ENCODE measurements at places on chromosomes 13 and 19.

DNA sequence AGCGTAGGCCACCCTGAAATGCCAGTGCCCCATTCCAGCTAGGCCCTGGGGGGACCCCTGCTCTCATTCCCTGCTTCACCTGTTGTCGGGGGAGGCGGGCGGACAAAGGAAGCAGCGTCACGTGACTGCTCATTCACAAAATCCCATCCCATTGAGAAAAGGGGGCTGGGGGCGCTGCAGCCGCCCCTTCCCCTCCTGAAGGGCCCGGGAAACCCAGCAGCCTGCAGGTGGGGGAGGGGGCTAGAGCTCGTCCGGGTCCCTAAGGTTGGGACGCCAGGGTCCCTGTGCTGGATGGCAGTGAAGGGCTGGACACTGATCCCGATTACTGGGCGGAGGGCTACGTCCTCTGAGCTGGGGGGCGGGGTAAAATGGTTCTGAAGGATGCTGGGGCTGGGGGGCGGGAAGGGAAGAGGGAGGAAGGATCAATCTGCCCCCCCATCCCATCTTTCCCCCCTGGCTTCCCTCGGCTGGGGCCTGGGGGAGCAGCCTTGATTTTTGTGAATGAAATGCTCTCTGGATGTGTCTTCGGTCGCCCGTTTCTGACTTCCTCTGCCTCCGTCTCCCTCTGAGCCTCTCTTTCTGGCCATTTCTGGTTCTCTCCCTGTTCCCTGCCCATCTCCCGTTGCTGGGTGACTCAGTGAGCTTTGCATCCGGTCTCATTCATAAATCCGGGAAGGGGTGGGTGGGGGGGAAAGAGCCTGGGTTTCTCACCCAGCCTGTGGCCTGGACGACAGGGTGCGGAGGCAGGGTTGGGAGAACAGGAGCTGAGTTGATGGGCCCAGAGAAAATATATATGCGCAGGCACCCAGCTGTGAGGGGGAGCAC lies 816 bp downstream of the SPRED3 start:
- H3K27me3 ChIP-seq = no peaks in the 10 kb centered on the region
- peak overlapping the region; percentile 94 for H3K27ac ChIP-seq

GRCh38 chr19:49975051-49975450 lies 14.1 kb upstream of the SIGLEC11 start:
- no peaks in the 10 kb centered on the region for H3K4me1 ChIP-seq
- DNase-seq = no peak
- H3K36me3 ChIP-seq = no peaks in the 10 kb centered on the region
- no peaks in the 10 kb centered on the region for H3K27me3 ChIP-seq
- H3K4me3 ChIP-seq = no peak overlapping the region

DNA sequence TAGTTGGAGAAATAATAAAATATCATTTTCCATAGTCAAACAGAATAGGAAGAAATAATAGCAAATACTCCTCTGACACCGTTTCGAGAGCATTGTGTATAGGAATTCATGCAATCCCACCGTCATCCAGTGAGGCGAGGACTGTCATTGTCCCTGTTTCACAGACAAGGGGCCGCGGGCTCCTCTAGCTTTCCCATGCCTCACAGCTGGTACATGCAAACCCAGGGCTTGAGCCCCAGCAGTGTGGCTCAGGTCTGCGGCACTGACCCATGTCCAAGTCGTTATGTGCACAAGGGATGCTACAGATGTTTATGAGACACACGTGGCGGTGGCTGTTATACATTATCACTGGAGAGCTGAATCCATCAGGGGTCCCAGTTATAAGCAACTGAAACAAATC lies 18.5 kb upstream of the ATP11A start:
- no peaks in the 10 kb centered on the region for H3K4me1 ChIP-seq
- no peak for DNase-seq
- no peak overlapping the region for H3K27ac ChIP-seq
- H3K4me3 ChIP-seq = no peak overlapping the region

- H3K4me1 ChIP-seq = no peaks in the 10 kb centered on the region
- H3K27me3 ChIP-seq = no peaks in the 10 kb centered on the region
- no peak overlapping the region for H3K27ac ChIP-seq
- H3K4me3 ChIP-seq = no peak overlapping the region
- H3K36me3 ChIP-seq = no peaks in the 10 kb centered on the region
- DNase-seq = no peak
Observed at GRCh38 chr13:28991764-28992163, 171.6 kb downstream of the MTUS2 start.

DNA sequence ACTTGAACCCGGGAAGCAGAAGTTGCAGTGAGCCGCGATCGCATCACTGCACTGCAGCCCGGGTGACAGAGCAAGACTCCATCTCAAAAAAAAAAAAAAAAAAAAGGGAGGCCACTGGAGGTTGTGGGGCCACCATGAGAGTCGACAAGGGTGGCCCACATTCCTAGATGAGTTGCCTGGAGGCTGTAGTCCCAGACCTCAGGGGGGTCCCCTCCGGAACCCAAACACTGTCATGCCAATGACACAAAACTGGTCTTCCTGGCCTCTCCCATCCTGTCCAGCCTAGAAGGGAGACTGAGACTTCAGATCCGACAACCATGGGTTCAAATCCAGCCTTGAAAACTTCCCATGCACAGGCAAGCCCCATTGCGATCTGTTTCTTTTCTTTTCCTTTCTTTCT lies 14.7 kb downstream of the SPC24 start:
- H3K27ac ChIP-seq = no peak overlapping the region
- H3K4me1 ChIP-seq = peaks cover 42% of the 10 kb centered on the region
- H3K36me3 ChIP-seq = peaks cover 2% of the 10 kb centered on the region

- no peak overlapping the region for H3K4me3 ChIP-seq
- peak overlapping the region; percentile 54 for H3K27ac ChIP-seq
- DNase-seq = peak; percentile 58
- no peaks in the 10 kb centered on the region for H3K27me3 ChIP-seq
- peaks cover 26% of the 10 kb centered on the region for H3K36me3 ChIP-seq
Observed at GRCh38 chr19:49786376-49786820, 19.6 kb downstream of the AP2A1 start.

DNA sequence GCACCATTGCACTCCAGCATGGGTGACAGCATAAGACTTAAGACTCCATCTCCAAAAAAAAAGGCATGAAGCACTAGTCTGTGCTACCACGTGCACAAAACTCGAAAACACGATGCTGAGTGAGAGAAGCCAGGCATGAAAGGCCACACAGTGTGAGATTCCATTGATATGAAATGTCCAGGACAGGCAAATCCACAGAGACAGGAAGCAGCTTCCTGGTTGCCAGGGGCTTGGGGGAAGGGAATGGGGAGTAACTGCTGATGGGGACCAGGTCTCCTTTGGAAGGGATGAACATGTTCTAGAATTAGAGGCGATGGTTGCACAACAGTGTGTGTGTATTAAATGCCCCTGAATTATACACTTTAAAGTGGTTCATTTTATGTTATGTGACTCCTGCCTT lies 15.9 kb upstream of the JUND start:
- peaks cover 19% of the 10 kb centered on the region for H3K4me1 ChIP-seq
- no peaks in the 10 kb centered on the region for H3K36me3 ChIP-seq
- DNase-seq = no peak
- H3K27me3 ChIP-seq = no peaks in the 10 kb centered on the region
- H3K4me3 ChIP-seq = no peak overlapping the region
- H3K27ac ChIP-seq = no peak overlapping the region

GRCh38 chr19:48325265-48325910 lies at the start of gene EMP3:
Gene EMP3, plus strand, starts transcription at chr19:48325552. Its CDS starts 1,293 bp downstream, at chr19:48326845.
- peaks cover 19% of the 10 kb centered on the region for H3K36me3 ChIP-seq
- peaks cover 27% of the 10 kb centered on the region for H3K4me1 ChIP-seq
- no peaks in the 10 kb centered on the region for H3K27me3 ChIP-seq
- peak within 1 kb of the TSS; percentile 81 for H3K4me3 ChIP-seq

GRCh38 chr13:78334059-78334458 lies 269.3 kb downstream of the POU4F1 start:
- no peaks in the 10 kb centered on the region for H3K36me3 ChIP-seq
- H3K4me1 ChIP-seq = no peaks in the 10 kb centered on the region
- no peak overlapping the region for H3K27ac ChIP-seq
- DNase-seq = no peak
- no peak overlapping the region for H3K4me3 ChIP-seq

GRCh38 chr13:80329250-80329649 lies 11.7 kb downstream of the SPRY2 start:
- no peaks in the 10 kb centered on the region for H3K4me1 ChIP-seq
- no peak overlapping the region for H3K27ac ChIP-seq
- H3K36me3 ChIP-seq = peaks cover 2% of the 10 kb centered on the region
- no peak for DNase-seq

DNA sequence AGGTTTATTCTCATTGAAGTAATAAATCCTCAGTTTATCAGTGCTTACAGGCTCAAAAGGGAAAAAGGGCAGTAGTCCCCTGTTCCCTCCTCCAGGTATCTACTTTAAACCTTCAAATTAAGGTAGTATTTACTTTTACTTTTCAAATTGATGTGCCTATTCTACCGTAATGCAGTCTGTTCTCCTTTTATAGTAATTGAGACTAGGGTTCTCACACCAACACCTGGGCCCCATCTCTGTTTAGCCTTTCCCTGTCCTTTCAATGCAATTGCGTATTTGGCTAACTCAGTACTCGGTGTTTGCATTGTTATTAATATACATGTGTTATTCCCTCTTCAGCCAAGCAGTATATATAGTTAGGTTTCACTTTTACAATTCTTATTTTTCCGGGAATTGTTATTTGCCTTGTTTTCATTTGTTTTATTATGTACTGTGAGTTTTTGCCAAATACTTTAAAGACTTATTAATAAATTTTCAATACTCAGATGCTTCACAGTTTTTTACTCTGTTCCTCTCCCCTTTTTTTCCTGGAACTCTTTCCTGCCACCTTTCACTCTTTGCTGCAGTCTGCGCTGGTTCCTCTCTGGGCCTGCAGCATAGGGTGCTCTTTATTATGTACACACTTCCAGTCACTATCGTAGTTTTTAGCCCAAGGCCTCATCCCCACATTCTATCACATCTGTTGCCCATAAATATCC lies 30.3 kb downstream of the USPL1 start:
- no peaks in the 10 kb centered on the region for H3K4me1 ChIP-seq
- H3K36me3 ChIP-seq = peaks cover 10% of the 10 kb centered on the region
- no peak overlapping the region for H3K27ac ChIP-seq
- H3K27me3 ChIP-seq = no peaks in the 10 kb centered on the region

DNA sequence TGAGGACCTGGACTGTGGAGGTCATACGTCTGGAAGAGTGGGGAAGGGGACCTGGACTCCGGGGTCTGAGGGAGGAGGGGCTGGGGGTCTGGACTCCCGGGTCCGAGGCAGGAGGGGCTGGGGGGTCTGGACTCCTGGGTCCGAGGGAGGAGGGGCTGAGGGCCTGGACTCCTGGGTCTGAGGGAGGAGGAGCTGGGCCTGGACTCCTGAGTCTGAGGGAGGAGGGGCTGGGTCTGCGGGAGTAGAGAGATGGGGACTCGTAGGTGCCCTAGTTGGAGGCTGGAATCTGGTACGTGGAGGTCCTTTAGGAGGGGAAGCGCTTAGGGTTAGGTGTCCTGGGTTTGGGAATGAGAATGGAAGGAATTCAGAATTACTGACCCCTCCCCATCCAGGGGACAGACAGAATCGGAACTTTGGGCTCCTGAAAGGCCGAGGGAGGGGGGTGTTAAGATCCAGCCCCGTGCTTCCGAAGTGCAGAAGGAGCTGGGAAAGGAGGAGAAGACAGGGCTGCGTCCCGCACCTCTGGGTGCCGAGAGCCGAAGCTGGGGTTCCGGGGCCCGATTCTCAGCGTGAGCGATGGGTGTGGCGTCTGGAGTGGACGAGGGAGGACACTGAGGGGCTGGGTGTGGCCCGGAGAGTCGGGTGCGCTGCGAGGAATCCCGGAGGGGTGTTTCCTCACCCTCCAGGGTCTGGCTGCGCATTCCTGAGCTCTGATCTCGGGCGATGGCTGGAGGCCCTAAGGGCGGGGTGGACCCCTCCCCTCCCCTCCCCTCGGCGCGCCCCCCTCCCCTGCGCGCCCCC lies 608 bp downstream of the MYADM start:
- peaks cover 7% of the 10 kb centered on the region for H3K4me1 ChIP-seq
- H3K27me3 ChIP-seq = no peaks in the 10 kb centered on the region
- peak overlapping the region; percentile 99 for H3K27ac ChIP-seq
- H3K4me3 ChIP-seq = peak overlapping the region; percentile 93
- DNase-seq = peak; percentile 58

DNA sequence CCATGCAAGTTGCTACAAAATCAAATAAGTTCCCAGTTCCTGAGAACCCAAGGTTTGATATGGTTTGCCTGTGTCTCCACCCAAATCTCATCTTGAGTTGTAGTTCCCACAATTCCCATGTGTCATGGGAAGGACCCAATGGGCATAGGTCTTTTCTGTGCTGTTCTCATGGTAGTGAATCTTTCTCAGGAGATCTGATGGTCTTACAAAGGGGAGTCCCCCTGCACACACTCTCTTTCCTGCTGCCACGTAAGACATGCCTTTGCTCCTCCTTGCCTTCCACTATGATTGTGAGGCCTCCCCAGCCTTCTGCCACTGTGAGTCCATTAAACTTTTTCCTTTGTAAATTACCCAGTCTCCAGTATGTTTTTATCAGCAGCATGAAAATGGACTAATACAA lies 28.5 kb upstream of the TSHZ3 start:
- H3K27ac ChIP-seq = peak overlapping the region; percentile 2
- DNase-seq = no peak
- H3K36me3 ChIP-seq = no peaks in the 10 kb centered on the region
- peaks cover 5% of the 10 kb centered on the region for H3K4me1 ChIP-seq

- DNase-seq = no peak
- no peaks in the 10 kb centered on the region for H3K27me3 ChIP-seq
- no peak overlapping the region for H3K4me3 ChIP-seq
- H3K27ac ChIP-seq = no peak overlapping the region
Observed at GRCh38 chr13:32001769-32002168, 29.8 kb upstream of the FRY start.

DNA sequence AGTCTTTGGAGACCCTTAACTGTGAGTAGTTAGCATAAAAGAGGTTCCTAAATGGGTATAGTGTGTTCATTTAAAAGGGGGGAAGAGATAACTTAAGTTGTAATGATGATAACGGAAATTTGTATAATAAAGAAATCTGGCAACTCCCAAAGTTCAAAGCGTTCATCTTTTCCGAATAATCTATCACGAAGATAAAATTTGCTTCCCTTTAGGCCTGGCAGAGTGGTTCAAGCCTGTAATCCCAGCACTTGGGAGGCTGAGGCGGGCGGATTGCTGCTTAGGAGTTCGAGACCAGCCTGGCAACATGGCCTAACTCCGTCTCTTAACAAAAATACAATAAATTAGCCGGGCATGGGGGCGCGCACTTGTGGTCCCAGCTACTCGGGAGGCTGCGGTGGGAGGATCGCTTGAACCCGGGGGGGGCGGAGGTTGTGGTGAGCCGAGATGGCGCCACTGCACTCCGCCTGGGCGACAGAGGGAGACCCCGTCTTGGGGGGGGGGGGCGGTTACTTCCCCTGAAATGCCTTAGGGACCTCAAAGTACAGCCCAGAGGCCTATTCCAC lies 934 bp downstream of the N4BP2L2 start:
- H3K4me3 ChIP-seq = peak overlapping the region; percentile 59
- peak overlapping the region; percentile 96 for H3K27ac ChIP-seq
- H3K36me3 ChIP-seq = peaks cover 3% of the 10 kb centered on the region
- DNase-seq = peak; percentile 7

Measured in fibroblast of lung (primary cell).